Esophagus squamous epithelium (tissue), 5 donors: ENCODE measurements at places on chromosomes 1 and 21. TPM values are rescaled to one million over a fixed set of nuclear protein-coding genes. Genes with fewer than 3 reads are reported as not detected.

Gene HPDL
- total RNA-seq = 4.5 TPM

Gene CCDC27
- not detected for total RNA-seq

DNA sequence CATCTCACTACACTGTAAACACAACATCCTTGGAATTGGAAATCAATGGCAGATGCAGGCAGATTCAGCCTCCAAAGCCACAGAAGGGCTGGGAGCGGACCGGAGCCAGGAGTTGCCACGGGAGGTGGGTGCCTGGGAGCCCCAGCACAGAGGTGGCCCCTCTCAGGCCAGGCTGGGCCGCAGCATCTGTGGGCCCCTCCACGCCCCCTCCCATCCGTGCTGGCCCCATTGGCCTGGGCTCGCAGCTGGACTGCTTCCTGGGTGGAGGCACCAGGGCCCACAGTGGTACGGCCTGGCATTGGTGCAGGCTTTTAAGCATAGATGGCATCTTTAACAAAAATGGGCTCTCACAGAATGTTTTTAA is 64.2 kb downstream of the SLX9 start:
- no peak for DNase-seq

DNA sequence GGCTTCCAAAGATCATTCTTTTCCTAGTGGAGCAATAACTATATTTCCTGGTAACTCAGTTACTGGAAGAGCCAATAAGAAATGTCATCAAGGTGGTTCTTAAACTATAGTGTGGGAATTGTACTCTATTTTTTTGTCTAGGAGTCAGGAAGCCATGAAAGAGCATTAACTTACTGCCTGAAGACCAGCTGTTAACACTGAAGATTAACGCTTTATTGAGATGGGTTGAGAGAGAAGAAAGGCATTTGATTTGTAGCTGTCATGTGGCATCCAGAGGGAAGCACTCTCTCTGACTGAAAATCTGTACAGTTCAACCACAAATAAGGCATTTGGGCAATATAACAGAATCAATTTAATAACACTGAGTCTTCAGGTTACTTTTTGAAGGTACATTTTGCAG is 76.0 kb downstream of the DNM3 start:
- no peak for DNase-seq

GRCh38 chr1:213600879-213601278 is 386.9 kb upstream of the PROX1 start:
- no peak for DNase-seq
